ENCODE measurements at places on chromosomes 1 and 21.

- DNase-seq = no peak
Measured at GRCh38 chr1:24761582-24761981, 16.3 kb downstream of the CLIC4 start.

- no peak for DNase-seq
Measured at GRCh38 chr21:45280969-45281368, 6.7 kb downstream of the POFUT2 start.

DNA sequence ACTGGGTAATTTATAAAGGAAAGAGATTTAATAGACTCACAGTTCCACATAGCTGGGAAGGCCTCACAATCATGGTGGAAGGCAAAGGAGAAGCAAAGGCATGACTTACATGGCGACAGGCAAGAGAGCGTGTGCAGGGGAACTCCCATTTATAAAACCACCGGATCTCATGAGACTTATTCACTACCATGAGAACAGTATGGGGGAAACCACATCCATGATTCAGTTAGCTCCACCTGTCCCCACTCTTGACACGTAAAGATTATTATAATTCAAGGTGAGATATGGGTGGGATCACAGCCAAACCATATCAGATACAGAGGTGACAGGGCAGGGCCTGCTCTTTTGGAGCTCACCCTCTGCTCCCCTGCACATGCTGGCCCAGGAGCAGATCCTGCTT lies 31.4 kb upstream of the TMEM61 start:
- no peak for DNase-seq

DNA sequence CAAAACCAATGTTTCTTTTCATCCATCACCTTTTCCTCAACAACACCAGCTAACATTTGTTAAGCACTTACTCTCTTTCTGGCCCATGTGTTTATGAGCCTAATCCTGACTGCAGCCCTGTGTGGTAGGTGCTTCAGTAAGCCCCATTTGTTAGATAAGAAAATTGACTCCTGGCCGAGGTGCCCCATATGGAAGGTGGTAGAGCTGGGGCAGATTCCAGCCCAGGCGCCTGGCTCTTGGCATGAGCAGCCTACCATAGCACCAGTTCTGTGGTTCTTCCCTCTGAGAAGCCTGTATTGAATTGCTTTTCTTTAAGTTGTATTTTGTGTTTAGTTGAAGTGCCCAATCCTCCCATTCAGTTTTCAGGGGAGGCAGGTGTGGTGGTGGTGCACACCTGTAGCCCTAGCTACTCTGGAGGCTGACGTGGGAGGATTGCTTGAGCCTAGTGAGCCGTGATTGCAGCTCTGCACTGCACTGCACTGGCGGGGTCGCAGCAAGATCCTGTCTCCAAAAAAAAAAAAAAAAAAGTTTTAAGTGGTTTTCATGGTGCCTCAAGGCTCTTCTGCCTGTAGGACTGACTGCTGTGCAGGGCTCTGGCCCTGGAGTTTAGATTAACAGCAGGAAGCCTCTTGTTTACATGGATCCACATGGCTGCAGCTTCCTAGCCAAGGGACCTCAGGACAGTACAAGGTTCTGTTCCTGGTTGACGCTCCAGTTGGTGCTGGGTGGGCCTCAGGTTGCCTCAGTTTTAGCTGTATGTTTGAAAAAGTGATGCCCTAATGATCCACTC lies 125.9 kb downstream of the MRPS6 start:
- DNase-seq = no peak

DNA sequence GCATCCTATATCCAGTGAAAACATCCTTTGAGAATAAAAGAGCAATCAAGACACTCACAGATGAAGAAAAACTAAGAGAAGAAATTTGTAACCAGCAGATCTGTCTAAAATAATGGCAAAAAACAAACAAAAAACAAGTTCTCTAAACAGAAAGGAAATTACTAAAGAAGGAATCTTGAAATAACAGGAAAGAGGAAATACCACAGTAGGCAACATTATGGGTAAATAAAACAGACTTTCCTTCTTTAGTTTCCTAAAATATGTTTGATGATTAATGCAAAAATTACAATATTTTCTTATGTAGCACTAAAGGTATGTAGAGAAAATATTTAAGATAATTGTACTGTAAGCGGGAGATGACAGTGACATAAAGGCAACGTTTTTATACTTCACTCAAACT lies 23.5 kb downstream of the SLC19A1 start:
- no peak for DNase-seq

GRCh38 chr1:155079487-155080311 lies 1.1 kb downstream of the EFNA3 start:
- DNase-seq = no peak

DNA sequence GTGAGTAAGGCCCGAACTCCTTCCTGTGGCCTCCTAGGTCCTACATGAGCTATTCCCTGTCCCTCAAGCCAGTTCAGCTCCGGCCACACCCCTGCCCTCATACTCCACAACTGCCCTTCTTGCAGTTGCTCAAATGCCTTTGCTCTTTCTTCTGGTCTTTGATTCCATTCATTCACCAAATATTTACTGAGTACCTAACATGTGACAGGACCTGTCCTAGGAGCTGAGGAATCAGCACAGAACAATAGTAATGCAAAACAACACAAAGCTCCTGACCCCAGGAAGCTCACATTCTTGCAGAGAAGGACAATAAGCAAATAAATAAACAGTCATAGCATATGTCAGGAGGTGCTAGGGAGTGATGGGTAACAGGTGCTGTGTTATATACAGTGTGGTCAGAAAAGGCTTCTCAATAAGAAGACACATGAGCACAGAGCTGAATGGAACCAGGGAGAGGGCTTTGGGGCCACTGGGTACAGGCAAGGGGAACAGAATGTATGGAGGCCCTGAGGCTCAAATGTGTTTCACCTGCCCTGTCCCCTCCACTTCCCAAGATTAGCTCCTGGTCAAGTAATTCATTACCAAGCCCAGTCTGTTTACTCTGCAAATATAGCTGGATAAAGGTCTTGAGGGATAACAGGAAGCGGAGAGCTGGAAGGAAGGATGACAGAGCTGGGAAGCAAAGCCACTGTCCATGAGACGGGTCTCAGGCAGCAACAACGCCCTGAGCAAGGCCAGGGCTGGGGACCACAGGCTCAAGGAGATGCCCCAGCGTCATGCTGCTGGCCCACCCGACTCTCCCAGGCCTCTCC lies 145.1 kb downstream of the CSMD2 start:
- DNase-seq = no peak

DNA sequence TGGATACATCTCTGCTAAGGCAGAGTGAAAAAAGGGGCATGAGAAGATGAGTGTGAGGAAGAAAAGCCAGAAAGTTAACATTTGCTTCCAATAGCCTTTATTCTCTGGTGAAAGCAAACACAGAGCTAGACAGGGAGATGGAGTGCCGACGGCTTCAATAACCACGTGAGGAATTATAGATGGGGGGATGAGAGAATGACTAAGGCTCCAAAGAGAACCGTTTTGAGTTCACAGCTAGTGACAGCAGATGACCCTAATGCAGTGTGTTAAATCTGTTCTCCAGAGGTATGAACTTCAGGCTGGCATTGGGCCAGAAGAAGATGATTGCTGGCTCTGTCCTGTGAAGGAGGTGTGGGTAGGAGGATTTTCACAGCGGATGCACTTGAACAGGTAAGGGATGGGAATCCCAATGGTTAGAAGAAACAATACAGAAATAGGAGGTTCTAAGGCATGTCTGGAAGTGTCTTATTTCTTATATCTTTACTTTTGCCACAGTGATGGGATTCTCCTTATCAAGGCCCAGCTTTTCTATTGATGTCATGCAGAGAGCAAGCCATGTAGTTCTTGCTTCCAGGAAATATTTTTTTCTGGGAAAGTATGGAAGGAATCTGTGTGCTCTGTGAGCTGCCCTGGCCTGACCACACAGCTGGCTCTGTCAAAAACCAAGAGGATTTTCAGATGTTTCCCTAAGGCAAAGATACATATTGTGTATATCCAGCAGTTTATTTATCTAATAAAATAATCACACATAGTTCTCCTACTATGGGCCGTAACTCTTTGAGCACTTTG lies 573.8 kb downstream of the LTN1 start:
- DNase-seq = peak; percentile 86

- DNase-seq = no peak
Measured at GRCh38 chr1:167268347-167268787, 47.7 kb downstream of the POU2F1 start.

Data from fibroblast of upper back skin (primary cell).